ENCODE measurements at places on chromosomes 4 and X.

DNA sequence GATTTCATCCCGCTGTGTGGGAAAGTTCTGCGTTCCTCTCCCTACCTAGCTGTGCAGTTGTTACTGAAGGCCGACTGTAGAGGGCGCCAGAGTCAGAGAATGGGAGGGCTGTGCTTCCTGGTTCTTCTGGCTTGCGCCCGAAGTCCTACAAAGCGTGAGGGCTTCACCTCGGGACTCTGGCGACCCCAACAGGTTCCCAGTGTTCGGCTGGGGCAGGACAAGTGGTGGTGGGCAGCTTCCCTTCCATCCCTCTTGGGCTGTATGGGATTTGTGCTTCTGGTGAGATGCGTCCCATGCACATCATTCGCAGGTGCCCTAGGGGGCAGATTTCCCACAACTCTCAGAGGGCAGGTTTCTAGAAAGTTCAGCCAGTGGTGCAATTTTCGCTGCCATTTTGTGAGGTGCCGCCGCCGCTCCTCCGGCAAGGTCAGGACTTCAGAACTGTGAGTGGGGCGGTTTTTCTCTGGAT is 27.3 kb downstream of the CT45A1 start:
- DNase-seq, result no peak

GRCh38 chr4:15552557-15553362 is 83.1 kb downstream of the CC2D2A start:
- DNase-seq, result no peak

DNA sequence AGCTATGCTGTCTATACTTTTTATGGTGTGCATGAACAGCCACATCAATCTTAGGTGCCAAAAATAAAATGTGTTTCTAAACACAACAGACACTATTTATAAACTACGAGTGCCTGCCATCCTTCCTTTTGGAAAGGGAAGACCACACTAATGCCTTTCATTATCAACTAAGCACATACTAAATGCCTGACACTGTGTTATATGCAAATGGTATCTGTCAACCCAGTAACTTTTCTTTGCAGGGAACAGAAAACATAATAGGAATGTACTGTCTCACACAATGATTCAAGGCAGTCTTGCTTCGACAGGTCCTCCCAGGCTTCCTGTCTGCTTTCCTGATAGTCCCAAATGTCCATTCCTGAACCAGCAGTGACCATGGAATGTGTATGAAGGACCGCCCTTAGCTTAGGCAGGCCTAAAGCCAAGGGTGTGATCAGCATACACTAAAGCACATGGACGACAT is 43.8 kb downstream of the ADGRA3 start:
- no peak for DNase-seq

GRCh38 chr4:108068442-108068841 is 78.8 kb downstream of the HADH start:
- no peak for DNase-seq

DNA sequence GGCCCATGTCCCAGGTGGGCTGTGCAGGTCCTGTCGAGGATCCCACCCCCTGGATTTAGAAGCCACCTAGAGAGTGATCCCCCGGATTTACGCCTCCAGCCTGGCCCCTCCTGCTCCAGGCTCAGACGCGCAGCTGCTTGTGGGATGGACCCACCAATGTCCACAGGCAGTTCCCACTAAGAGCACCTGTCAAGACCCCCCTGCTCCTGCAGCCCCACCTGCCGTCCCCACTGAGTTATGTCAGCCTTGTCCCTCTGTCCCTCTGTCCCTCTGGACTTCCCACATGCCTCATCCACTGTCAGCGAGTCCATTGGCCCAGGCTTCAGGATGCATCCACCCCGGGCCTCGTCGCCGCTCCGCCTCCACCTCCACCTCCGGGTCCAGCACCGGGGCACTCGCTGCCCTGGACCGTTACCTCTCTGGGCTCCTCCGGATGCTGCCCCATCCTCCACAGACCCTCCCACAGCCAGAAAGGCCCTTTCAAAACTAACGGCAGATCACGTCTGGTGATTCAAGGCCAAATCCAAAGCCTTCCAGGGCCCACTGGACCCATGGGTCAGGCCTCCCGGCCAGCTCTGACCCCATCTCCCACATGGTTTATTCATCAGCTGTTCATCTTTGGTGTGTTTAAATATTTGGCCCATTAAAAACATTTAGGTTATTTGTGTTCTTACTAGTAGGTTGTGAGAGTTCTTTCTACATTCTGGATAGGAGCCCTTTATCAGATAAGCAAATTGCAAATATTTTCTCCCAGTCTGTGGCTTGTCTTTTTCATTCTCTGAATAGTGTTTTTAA is 28.3 kb downstream of the HTRA3 start:
- no peak for DNase-seq

DNA sequence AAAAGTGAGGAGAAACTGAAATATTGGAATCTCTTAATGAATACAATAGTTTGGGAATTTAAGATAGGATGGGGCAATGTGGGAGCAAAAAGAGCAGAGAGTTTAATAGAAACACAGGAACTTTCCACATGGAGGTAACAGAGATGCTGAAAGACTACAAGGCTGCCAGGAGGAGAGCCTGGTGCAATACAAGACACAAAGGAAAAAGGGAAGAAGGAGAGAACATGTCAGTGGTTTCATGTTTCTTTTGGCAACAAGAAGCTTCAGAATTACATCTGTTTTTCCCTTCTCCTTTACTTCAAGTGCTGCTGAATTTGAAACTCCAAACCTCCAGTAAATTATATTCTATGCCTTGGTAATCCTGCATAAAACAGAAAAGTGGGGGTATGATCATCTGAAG is 474.3 kb downstream of the FAT4 start:
- DNase-seq, result no peak

- no peak for DNase-seq
These were observed 260.8 kb downstream of the QDPR start for GRCh38 chr4:17251101-17251500.

DNA sequence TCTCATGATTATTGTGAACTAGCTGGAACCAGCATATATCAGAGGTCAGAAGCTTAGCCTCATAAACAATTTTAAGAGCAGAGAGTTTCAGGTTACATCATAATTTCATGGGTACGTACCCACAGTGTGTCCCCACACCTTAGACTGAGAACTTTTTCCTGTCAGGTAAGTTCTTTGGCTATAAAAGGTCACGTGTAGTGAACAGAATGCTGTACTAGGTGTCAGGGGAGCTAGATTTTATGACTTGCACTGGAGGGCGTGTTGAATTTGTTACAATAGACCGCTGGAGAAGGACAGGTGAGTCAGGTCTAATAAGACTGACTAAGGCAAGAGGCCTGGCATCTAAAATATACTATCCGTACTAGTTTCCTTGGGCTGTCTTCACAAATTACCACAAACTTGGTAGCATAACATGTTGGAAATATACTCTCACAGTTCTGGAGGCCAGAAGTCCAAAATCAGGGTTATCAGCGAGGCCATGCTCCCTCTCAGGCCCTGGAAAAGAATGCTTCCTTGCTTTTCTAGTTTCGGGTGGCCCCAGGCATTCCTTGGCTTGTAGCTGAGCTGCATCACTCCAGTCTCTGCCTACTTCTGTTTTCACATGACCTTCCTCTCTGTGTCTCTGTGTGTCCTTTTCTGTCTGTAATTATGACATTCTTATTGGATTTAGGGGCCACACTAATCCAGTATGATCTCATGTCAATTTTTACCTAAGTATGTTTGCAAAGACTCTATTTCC is 512.0 kb upstream of the NR3C2 start:
- DNase-seq, result no peak

GRCh38 chr4:1126506-1126905 is 13.1 kb upstream of the RNF212 start:
- DNase-seq, result no peak

DNA sequence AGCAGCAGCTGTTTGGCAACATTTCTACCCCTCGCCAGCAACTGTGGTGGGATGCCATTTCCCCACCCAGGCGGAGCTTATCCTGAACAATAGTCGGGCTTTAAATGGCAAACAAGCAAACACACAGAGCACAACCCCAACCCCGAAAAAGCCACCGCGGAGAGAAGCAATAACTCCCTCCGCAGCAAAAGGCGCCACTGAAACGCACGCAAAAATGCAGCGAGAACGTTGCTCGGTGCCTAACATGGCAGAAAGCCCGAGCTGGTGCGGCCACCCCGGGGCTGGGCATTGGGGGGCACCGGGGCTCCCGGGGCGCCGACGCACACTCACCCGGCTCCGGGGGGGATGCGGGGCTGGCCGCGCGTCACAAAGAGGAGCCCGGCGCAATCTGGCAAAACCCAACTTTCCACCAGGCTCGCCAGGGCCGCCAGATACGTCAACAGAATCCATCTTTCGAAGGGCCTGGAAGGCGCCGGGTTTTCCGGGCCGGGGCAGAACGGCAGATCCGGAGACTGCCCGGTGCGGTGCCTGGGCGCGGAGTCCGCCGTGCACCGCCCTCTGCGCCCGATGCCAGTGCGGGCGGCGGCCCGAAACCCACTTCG is 818 bp downstream of the RAI2 start:
- DNase-seq, result no peak

DNA sequence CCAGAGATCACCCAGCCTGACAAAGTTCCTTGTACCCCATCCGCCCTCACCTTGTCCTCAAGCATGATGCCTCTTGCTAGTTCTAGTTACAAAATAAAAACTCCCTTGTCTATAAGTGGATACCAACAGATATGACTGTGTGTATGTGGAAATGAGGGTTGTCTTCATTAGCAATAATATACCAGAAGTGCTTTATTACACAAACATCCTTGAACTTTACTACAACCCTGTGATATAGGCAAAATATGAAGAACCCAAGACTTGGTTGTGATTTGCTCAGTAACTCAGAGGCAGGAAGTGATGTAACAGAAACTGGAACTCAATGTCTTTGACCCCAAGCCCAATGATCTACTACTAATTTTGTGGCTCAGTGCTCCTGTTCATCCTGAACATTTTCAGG is 97.6 kb downstream of the AKAP4 start:
- no peak for DNase-seq

Measured in activated B cell treated with CpG ODN at 0.5 μM for 24 hours (primary cell).